ENCODE measurements at places on chromosomes 5 and 9.

DNA sequence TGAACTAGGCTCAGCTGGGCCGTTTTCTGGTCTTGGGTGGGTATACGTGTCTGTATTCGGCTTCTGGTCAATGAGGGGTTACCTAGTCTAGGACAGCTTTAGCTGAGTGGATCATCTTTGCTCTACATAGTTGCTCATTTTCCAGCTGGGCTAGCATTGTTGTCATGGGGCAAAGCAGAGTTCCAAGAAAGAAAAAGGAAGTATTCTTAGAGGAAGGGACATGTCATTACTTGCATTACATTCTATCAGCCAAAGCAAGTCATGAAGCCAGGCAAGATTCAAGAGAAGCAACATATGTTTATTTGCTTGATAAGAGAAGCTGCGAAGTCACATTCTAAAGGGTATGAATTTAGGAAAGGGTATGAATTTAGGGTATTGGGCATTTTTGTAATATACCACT, 396.5 kb downstream of the ZNF608 start:
- DNase-seq: no peak

DNA sequence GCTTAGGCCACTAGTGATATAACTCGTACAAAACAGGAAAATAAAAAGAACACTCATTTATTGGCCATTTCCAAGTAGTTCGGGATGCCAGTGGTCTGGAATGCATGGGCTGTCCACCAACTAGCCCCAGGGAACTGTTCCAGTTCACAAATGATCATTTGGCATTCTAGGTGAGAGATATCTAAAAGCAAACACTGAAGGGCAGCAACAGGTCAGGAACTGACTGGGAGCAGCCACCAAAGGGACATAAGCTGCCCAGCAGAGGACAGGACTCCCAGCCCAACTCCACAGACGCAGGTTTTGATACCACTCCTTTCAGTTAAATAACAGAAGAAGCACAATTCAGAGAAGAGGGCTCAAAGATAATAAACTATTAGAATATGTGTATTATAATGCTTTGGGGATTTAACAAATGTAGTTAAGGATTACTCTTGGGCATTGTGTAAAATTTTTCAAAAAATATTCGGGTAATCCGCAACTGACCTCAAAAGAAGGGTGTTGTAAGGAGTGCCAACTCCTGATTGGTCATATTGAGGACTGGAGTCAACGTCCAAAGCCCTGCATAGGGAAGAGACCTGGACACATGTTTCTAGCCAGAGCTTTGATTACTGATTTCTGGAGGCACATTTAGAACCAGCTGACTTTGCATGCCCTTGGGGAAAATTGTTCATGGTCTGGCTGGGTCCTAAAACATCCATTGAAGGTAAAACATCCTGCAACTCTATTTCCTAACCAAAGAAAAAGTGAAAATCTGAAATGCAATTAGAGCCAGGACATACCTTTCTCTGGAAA, 320.0 kb downstream of the DNAH5 start:
- no peak for DNase-seq

DNA sequence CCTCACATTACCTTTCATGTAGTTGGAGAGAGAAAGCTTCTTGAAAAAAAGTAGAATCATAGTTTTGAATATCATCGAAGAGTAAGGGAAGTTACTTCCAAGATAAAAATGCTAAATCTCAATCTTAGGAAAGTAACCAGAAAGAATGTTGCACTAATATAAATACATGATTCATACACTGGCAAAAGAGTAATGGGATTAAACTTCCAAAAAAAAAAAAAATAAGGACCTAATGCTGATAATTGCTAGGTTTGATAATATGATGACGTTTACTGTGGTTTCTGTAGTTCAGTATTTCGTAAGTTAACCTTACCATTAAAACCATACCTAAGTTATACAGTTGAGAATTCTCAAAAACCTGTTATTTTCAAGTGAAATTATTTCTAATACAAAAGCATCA, 573.8 kb upstream of the CDH9 start:
- DNase-seq: no peak

GRCh38 chr5:63596254-63596653, 366.0 kb downstream of the HTR1A start:
- DNase-seq: no peak
